ENCODE measurements at places on chromosomes 3 and 15.

- DNase-seq: no peak
Observed at GRCh38 chr3:81439108-81439507, 322.3 kb downstream of the GBE1 start.

GRCh38 chr3:123373474-123373987, 75.4 kb downstream of the ADCY5 start:
- no peak for DNase-seq

DNA sequence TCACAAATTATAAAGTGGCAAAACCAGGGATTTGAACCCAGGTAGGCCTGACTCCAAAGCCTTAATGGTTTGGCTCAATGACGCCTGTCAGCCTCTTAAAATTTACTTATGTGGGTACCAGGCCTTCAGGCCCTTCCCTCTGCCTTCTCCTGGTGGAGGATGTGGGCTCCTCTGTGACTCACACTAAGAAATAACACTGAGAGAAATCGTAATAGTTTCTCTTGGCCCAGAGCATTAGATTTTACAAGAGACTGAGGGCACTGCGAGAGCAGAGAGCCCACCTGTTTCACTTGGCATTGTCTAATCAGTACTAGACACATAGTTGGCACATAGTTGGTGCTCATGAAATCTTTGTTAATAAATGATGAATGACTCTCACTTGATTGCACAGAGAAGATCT, 505.2 kb downstream of the SHQ1 start:
- DNase-seq: no peak

DNA sequence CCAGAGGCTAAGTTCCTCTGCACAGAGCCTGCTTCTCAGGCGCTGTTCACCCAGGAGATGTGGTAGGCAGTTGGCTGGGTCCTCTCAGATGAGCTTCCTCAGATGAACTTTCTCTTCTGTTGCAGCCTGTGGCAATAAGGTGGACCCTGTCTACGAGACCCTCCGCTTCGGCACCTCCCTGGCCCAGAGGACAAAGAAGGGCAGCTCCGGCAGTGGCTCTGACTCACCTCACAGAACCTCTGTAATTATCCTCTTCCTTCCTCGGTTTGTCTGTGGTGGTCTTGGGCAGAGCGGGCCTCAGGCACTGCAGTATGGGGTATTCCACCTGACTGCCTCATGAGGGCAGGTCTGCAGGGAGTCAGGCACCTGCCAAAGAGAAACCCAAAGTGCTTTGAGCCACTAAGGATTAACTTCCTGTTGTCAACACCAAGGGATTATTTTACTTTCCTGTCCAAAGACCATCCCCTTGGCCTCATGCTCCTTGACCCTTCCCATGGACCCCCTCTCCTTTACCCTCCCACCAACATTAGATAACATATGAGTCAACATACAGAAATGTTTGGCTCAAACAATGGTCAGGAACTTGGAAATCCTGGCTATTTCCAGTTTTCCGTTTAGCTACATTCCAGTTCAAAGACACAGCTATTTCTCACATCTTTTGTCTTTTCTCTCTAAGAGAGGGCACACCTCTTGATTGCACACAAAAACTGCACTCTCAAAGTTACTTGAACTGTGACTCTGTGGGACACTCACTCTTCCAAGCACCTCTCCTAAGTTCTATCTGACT, 105.9 kb downstream of the STAC start:
- DNase-seq: no peak

- DNase-seq: no peak
Observed at GRCh38 chr3:172133838-172134237, 94.5 kb downstream of the FNDC3B start.

GRCh38 chr3:16824081-16824696, 60.6 kb upstream of the PLCL2 start:
- no peak for DNase-seq

GRCh38 chr3:4351872-4352271, 48.7 kb downstream of the SETMAR start:
- DNase-seq: no peak

GRCh38 chr3:72690629-72691028, 157.6 kb downstream of the SHQ1 start:
- DNase-seq: no peak

DNA sequence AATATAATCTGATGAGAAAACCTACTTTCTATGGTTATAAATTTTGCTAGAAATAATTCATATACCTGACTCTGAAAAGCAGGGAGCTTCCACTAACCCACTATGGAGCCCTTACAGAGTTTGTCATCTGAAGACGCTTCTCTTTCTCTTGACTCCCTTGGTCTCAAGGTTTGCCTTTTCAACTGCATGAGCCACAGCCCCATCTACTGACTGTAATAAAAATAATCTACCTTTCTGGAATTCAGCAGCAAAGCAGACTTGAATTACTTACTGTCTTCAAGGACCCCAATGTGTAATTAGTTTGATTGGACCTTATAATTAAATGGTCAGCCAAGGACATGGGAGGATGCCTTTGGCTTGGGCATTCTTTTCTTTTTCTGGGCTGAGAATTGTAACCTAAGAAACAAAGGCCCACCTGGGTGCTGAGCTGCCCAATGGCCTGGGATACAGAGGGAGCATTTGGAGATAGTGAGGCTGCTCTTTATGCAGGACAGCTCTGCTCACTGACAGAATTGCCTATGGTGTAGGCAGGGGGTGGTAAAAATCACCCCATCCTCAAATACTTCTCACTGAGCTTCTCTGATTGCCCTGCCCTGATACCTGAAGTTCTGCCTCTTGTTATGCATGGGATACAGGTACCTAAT, 178.6 kb upstream of the TRIM42 start:
- no peak for DNase-seq

- no peak for DNase-seq
Observed at GRCh38 chr15:100759106-100759505, 120.5 kb upstream of the ALDH1A3 start.

GRCh38 chr3:158846803-158847451, 45.1 kb downstream of the MFSD1 start:
- DNase-seq: no peak

DNA sequence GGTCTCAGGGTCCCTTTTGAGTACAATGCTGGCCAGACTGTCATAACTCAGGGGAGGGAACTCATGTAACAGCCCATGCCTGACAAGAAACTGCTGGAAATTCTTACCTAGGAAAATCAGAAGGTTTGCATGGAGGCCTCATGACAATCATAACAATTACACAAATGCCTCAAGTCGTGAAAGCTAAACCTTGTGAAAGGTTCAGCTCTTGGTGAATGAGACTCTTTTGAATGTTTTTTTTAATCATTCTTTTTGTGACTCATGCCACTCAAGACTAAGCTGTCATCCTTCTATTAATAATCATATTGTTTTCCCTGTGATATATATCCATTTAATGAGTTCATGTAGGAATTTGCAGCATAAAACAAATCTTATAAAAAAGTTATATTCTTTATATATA, 61.4 kb upstream of the LEKR1 start:
- DNase-seq: no peak
